ENCODE measurements at places on chromosomes 2 and 18.

GRCh38 chr2:16628314-16628713 lies 37.3 kb downstream of the CYRIA start:
- no peak for DNase-seq

DNA sequence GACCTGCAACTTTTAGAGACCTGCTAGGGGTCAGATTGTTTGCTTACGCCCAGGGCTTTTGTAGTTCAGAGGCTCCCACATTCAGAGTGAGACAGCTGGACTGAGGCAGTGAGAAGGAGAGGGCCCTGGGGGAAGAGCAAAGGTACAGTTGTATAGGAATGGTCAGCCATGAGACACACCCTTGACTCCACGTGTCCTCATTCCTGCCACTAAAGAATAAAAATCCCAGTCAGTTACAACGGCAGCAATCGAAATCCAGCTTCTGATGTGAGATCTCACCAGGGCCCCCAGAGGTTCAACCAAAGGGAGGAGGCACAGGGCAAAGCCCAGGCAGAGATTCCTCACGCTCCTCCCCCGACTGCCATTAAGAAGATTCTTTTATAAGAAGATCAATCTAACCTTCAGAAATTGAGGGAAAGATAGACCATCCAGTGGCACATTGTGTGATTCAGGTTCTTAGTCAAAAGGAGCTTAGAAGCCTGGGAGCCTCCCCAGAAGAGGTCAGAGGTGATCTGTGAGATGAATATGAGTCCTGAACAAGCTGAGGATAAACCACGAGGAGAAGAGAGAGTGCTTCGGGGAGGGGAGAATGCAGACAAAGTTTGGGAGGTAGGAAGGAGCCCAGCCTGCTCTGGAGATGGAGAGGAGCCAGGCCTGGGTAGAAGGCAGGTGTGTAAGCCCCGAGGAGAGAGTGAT lies 317.0 kb downstream of the CYP26B1 start:
- DNase-seq, result no peak

DNA sequence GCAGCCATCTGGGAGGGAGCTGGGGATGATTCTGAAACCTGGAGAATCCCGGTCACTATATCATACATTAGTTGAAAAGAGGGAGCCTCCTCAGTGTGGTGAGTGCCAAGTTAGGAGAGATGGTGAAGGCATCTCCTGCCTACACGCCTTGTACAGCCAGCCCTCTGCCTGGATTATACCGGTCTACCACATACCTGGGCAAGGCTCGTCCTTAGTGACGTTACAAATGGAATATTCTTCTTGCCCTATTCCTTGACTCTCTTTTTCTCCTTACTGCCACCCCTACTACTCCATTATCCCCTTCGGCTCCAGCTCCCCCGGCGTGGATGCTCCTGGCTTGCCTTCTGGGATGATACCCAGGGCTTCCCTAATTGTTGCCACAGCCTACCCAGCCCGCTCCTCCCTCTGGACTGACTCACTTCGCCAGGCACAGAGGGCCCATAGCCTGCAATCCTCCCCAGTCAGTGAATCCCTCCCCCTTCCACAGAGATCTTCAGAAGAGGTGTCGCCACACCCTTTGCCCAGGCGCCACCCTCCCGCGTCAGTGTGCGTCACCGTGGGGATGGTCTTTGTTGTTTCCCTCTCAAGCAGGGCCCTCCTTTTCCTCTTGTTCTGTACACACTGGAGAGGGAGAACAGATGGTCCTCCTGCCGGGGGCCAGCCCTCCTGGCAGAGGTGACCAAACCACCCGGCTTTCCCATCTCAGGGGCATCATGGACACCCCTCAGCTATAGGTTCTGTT lies 115.2 kb upstream of the EPAS1 start:
- DNase-seq, result no peak

GRCh38 chr18:38174173-38174572 lies 608.6 kb upstream of the CELF4 start:
- DNase-seq, result no peak

GRCh38 chr2:172181840-172182239 lies 79.1 kb upstream of the DLX2 start:
- DNase-seq, result no peak

GRCh38 chr18:50909261-50909660 lies 30.3 kb downstream of the ME2 start:
- DNase-seq, result no peak

DNA sequence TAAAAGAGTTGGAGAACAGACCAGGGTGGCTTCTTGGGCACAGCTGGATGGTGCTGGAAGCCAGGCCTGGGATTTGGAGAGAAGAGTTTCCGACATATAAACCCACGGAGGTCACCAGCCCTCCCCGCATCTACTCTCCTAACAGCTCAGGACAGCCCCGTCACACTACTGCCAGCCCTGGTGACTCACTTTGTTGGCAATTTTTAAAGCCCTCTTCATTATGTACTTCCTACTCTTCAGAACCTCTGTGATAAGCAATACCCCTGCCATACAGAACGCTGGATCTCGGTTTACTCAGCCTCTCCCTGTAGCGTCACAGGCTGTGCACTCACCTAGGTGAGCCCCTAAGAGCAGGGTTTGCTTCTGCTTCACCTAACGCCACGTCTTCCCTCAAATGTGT lies 48.1 kb downstream of the ID2 start:
- no peak for DNase-seq

DNA sequence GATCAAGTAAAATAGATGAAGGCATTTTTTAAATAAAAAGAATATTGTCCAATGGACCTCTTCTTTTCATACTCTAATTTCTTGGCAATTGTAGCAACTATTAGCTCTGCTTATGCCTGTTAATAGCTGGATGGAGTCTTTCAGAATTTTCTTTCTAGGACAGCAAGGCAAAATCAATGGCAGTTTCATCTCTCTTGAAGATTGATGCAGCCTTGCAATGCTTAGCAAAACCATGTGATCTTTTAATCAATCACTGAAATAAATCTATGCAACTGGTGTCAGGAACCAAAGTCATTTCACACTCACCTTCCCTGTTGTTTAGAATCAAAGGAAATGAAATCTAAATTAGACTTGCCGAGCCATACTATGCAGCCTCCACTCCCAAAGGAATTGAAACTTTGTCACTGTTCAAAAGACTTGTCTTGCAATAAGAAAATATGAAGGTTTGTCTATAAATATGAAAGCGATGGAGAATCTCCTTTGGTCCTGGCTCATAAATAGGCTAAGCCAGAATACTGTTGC lies 16.2 kb downstream of the RPRM start:
- DNase-seq, result no peak

- DNase-seq, result no peak
These were observed 15.8 kb downstream of the PKDCC start for GRCh38 chr2:42063431-42064171.

GRCh38 chr2:24676493-24676892 lies 116.7 kb downstream of the PTRHD1 start:
- no peak for DNase-seq

GRCh38 chr2:55425431-55425831 lies 5.8 kb upstream of the CCDC88A start:
- no peak for DNase-seq

- DNase-seq, result no peak
These were observed 3.8 kb upstream of the SLC1A4 start for GRCh38 chr2:64985447-64985846.

DNA sequence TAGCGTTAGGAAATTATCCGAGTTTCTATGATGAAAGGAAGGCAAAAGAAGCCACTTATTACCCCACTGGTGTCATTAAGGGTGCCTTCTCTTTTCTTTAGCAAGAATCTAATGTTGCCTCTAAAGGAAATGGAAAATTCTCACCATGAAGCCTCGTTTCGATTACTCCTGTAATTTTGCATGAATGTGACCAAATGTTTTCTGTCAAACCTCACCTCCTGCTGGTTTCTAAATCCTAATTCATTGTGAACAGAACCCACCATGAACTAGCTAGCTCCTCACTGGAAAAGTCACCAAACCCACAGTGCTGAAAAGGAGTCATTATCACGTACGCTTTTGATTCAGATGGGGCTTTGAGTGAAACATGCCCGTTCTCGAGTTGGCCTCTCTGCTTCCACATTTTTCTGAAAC lies 119.9 kb downstream of the COPS8 start:
- no peak for DNase-seq

DNA sequence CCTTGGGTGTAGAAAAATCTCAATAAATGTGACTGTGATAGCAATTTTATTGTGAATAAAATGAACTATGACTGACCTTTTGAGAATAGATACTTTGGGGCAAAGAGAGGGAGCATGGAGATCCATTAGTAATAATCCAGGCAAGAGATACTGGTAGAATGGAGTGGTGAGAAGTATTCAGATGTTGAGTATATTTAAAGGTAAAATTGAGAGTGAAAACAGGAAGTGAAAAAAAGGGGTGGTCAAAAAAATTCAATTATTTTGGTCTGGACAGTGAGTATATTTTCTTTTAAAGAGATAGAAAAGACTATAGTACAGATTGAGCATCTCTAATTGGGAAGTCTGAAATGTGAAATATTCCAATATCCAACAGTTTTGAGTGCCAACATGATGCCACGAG lies 1515.6 kb upstream of the NXPH2 start:
- DNase-seq, result no peak

DNA sequence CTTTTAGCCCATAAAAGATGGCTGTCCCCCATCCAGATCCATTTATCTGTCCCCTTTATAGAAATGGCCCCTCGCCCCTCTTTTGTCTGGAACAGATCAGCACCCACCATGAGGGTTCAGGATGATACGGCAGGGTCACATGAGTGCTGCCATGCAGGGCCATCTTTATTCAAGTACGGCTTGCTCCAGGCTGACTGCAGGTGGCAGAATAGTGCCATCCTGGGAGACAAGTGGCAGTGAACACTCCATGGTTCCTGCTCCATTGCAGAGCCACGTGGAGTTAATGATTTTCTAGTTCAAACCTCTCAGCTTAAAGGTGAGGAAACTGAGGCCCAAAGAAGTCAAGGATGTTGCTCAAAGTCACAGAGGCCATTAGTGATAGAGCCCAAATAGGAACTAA lies 180.6 kb downstream of the CLIP4 start:
- DNase-seq, result peak; percentile 52

DNA sequence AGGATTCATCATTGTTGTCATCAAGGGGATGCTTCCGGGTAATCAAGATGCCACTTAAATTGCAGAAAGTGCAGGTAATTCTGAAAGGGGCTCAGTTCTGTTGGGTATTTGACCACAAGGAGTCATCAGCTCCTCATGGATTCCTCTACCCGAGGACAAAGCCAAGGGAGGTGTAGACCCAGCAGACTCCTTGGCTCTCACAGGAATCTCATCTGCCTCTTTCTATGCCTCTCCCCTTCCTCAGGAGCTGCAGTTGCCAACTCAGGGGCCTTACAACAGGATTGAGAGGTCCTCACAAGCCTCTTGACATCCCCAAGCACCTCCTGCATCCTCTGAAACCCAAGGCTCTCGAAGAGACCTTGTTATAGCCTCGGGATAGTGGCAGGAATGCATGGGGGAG lies 44.0 kb downstream of the ITGB6 start:
- DNase-seq, result no peak

DNA sequence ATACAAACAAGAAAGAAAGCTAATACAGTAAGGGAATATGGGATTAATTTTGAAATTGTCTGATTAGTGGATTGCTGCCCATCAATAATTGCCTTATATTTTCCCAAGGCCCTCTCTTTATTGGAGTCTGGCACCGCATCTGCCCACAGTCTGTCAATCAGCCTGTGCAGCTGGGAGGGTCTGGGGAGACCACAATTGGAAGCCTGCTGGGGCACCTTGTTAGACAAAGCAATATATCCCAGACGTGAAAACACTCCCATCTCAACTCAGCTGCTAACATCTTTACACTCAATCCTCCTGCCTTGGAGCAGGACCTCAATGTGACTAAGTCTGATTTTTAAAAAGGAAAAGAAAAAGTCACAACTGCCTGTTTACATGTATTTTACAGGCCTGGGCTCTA lies 258.6 kb downstream of the SRBD1 start:
- DNase-seq, result no peak

GRCh38 chr2:109098251-109098920 lies 30.6 kb upstream of the SH3RF3 start:
- no peak for DNase-seq

DNA sequence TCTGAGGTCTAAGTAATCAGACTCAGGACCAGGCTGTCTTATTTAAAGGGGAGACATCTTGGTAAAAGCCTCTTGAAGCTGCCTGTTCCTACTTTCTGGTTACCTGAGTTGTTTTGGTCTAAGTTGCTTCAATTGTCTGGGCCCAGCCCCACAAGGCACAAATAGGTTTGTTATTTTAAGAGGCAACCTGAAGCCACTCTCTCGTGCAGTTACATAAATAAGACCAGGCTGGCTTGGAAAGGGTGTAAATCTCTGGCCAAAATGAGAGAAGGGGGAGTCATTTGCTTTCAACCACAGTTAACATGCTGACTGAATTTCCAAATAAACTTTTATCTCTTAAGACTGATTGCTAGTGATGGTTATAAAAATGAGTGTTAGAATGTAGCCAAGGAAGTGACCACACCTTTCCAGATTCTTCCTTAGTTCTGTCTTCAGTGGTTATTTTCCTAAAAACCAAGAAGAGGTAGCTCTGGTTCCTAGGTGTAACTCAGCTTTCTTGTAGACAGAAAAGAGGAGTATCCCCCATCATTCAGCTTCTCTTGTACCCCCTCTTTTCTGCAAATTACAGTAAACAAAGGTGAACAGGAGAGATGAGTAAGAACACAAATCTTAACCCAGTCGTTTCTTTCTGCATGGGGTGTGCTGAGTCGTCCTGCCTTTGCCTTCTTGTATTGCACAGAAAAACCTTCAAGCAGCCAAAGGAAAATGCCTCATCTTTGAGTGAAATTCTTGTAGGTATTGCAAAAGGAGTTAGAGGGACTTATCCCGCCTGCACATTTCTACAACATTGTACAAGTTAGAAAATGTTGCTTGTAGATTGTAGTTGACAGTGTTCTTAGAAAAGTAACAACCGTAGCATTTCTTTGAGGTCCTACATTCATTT lies 161.5 kb upstream of the NT5C1B start:
- DNase-seq, result no peak

DNA sequence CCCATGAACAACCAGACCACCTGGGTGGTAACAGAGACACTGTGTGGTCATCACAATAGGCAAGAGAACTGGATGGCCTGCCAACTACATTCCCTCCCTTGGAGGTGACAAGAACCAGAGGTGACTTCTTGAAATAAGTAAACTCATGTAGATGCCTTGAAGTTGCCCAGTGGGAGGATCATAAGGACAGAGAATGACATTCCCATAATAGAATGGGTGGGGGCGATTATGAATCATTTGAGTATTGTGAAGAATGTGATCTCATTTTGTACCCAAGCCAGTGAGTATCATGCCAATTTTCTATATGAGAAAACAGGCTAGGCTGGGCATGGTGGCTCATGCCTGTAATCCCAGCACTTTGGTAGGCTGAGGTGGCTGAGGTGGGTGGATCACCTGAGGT lies 211.4 kb upstream of the GYPC start:
- no peak for DNase-seq

All from dorsolateral prefrontal cortex (tissue), 122 donors.